ENCODE measurements at places on chromosomes 5 and 9.

GRCh38 chr9:120191141-120191540 lies 388.8 kb downstream of the CDK5RAP2 start:
- DNase-seq, result no peak

GRCh38 chr5:135487839-135488514 lies 35.8 kb upstream of the TIFAB start:
- no peak for DNase-seq

DNA sequence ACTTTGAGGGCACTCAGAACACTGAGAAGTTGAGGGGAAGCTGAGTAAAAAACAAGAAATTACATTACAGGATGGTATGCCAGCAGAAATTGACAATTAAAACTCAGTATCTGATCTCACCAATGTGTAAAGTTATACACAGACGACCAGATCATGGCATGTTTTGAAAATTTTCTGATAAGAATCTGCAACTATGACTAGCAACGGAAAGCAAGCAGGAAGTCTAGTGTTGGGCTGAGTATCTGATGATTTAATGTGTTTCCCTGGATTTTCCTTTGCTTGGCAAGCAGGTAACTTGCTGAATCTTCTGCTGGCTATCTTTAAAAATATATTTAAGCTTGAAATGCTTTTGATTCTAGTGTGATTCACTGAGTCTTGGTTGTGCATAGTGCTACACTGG lies 5.2 kb upstream of the GCNT4 start:
- DNase-seq, result no peak

- no peak for DNase-seq
These were observed 54.7 kb downstream of the IRX1 start for GRCh38 chr5:3650320-3650719.

- no peak for DNase-seq
These were observed 1.8 kb downstream of the HRH2 start for GRCh38 chr5:175659546-175660253.

Data from activated CD4-positive, CD25-positive, alpha-beta regulatory T cell (primary cell).